Effector CD8-positive, alpha-beta T cell (primary cell): ENCODE measurements at places on chromosomes 6 and 20.

DNA sequence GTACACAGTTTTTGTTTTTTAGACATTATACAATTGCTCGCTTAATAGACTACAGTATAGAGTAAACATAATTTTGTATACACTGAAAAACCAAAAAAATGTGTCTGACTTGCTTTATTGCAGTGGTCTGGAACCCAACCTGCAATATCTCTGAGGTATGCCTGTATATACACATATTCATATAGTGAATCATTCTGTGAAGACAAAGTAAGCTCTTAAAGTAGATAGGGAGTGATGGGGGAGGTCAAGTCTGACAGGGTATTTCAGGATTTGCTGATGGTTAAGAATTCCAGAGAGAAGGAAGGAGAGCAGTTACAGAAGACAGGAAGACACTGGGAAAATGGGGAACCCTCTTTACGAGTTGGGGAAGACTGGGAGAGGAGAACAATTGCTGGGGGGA lies 417.9 kb downstream of the CD109 start:
- no peak for DNase-seq

GRCh38 chr20:51484141-51484815 lies 58.2 kb downstream of the NFATC2 start:
- DNase-seq, result no peak

GRCh38 chr6:167232356-167232755 lies 58.8 kb upstream of the UNC93A start:
- no peak for DNase-seq

DNA sequence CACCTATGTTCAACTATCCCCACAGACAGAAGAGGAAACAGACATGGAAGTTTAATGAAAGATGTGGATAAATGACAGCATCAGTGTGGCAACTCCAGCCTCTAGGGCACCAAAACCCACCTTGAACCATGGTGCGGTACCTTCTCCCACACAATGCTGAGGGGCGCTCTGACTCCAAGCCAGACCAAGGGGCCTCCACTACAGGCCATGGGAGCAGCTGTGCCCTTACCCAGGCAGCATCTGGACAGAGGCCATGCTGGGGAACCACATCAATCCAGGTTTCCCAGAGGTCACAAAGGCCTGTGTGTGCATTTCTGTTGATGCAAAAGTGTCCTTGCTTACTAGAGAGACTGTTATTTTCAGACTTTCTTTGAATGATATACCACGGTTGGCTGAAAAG lies 4.1 kb downstream of the PRR18 start:
- DNase-seq, result no peak

DNA sequence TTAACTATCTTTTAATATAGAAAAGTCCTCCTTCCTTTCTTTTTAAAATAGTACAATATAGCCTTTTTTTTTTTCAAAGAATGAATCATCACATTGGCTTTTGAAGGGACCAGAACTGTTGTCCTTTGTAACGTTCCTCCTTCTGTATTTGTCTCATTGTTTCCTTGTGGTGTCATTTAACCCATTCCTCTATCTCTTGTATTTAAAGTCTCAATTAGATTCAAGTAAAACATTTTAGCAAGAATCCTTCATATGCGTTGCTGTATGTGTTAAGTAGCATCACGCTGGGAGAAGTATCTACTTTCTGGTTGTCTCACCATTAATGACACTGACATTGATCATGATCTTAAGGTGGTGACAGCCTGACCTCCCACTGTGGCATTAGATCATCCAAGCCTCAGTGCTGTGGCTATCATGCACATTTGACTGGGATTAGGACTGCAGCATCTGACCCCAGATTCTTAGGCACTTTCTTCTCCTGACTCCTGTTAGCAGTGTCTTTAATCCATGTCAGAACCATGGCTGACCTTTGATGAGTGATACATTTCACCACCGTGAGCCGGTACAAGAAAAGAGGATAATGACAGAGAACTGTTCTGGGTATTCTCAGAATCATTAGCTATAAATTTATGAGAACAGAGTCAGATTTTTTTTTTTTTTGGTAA lies 67.5 kb upstream of the TFB1M start:
- no peak for DNase-seq

DNA sequence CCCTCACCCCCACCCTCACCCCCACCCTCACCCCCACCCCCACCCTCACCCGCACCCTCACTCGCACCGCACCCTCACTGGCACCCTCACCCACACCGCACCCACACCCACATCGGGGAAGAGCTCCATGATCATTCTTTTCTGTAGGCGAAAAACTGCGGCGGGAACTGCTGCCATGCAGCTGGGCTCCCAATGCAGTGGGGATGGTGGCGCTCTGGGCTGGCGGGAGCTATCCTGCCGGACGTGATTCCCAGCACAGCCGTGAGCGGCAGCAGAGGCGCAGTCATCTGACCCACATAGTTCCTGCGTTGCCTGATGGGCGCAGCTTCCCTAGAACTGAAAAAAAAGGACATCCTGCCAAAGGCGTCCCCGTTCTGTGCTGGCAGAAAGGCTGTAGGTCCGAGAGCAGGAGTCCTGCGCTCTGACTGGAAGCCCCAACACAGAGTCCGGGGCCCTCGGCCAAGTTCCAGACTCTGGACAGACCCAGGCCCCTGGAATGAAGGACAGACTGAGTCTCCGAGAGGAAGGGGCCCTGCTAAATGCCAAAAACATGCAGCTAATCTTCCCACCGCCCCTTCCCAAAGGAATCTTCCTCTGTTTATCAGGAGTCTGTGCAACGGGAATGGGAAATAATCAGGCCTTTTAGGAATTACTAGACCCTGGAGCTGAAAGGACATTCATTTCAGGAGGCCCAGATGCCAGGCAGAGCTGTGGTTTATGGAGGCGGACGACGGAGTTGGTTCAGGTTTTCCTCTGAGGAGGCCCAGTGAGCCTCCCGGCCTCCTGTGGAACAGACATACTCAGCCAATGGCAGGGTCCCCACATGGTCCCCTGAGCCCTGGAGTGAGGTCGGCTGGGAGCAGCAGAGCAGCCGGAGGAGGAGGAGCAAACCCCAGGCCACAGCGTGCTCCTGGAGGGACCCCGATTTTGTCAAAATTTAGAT lies 14.1 kb upstream of the TCFL5 start:
- no peak for DNase-seq

DNA sequence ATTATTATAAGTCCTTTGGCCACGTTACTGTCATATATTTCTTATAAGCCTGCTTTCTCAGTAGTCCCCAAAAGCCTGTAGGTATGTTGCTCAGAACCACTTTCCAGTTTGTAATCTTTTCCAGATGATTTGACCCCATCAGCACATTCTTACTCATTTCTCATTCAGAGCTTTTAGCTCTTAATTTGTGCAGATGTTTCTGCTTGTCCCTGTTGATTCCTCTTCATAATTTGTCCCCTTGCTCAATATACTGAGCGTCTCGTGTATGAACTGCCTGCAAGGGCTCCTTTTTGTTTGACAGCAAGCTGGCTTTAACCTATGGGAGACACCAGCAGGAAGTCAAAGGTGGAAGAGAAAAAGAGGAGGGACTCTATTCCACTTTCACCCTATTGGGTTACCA lies 733.8 kb upstream of the GJE1 start:
- no peak for DNase-seq

- no peak for DNase-seq
Measured at GRCh38 chr20:4435671-4436455, 285.8 kb upstream of the PRND start.

DNA sequence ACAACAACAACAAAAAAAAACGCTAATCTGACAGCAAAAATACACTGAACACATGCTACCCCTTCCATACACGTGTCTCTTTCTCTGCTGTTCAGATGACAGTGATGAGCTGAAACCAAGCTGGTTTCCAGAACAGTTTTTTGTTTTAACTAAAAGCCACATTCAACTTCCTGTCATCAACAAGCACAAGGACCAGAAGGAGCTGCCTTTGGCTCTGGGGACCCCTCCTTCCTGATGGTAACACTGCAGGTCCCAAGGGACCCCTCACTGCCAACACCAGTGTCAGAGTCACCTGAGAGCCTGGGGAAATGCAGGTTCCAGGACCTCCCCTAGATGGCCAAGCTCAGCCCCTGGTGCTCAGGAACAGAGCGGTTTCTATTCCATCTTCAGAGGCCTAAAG lies 6.0 kb downstream of the CST7 start:
- no peak for DNase-seq

- DNase-seq, result no peak
Measured at GRCh38 chr6:47231151-47231550, 78.6 kb downstream of the TNFRSF21 start.

- no peak for DNase-seq
Measured at GRCh38 chr6:151112130-151112529, 127.6 kb upstream of the AKAP12 start.

DNA sequence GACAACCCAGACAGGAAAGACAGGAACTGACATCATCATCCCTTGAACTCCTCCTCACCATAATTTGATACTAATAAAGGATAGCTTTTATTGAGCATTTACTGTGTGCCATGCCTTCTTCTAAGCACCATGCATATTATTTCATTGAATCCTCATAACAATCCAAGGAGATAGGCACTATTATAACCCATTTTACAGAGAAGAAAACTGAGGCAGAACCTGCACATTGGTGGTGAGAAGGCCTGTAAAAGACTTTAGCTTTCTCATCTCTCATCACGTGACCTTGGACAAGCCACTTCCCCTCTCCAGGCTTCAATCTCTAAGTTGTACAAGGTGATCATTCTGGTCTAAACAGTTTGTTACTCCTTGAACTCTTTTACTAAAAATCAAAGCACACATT lies 34.5 kb upstream of the PREX1 start:
- no peak for DNase-seq

DNA sequence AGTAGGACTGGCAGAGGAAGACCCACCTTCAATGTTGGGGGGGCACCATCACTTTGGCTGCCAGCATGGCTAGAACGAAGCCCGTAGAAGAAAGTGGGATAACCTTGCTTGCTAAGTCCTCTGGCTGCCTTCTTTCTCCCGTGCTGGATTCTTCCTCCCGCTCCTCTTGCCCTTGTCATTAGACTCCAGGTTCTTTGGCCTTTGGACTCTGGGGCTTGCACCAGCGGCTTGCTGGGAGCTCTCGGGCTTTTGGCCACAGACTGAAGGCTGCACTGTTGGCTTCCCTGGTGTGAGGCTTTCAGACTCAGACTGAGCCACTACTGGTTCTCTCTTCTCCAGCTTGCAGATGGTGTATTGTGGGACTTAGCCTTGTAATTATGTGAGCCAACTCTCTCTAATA lies 28.2 kb downstream of the GSTA2 start:
- DNase-seq, result no peak

DNA sequence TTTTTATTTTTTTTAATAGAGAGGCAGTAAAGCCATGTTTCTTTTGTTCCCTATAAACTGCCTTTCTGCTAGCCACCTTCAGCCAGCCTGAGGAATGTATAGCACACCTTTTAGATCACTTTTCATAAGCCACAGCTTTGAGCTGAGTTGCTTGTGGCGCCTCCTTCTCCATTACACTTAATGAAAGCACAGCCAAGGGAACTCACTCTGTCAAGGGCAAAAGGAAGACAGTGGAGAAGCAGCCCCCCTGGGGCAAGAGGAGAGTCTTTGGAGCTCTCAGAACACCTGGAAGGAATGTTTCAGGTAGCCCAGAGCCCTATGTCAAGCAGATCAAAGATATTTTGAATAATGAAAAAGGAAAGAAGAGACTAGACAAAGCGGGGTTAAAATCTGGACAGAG lies 235.1 kb downstream of the CLIC5 start:
- no peak for DNase-seq

- no peak for DNase-seq
Measured at GRCh38 chr6:15822835-15823234, 160.0 kb upstream of the DTNBP1 start.

DNA sequence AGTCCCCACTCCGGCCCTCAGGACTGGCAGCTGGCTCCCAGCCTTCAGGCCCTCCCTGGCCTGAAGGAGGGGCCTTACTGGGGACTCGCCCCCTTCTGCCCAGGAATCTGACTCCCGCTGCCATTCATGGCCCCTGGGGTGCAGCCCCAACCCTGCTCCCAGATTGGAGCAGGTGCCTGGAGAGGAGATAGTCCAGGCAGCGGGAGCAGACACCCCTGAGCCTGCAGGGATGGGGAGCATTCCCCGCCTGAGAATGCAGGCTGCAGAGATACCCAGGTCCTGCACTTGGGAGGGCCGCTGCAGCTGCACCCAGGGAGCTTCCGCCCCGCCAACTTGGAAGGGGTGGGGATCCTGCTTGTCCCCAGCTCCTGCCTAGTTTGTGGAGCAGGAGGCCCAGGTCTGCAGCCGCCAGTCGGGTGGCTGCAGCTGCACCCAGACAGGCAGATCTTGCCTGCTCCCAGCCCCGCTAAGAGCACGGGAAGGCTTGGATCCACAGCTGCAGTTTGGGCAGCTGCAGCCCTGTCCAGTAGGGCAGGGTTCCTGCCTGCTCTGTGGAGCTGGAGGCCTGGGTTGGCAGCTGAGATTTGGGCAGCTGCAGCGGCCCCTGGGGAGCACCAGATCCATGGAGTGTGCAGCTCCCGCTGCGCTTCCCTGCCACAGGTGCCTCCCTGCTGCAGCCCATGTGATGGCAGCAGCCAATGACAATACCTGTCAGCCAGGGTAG lies 5.2 kb downstream of the GTSF1L start:
- DNase-seq, result no peak
